ENCODE measurements at places on chromosomes 16 and 17. TPM values are rescaled to one million over a fixed set of nuclear protein-coding genes. Genes with fewer than 3 reads are reported as not detected.

DNA sequence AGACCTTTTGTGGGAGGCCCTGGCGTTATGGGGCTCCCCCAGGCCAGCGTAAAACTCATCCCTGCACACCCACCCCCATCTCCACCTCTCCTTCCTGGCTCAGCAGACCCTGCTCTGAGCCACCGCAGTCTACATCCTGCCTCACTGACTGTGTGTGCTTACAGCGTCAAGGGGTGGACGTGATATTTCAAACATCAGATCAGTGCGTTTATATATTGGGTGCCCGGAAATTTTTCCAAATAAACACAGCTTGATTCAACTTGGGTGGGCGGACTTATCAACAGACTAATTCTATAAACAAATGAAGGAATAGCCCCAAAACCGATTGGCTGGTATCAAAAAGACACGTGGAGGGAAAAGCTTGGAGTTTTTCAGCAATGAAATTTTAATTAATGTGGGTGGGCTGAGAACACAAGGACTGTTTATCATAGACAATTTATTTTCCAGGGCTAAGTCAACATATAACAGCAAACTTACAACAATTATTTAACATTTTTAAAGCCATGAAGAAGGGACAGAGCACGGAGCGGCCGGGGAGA is at the start of gene FOXL1:
FOXL1 (plus strand) TSS at position 489 of the 539 bp plus-strand sequence. CDS start 175 bp downstream, outside the sequence.
- no peak for DNase-seq

SLFN14 gene
- 0.08 TPM for polyA plus RNA-seq

DNA sequence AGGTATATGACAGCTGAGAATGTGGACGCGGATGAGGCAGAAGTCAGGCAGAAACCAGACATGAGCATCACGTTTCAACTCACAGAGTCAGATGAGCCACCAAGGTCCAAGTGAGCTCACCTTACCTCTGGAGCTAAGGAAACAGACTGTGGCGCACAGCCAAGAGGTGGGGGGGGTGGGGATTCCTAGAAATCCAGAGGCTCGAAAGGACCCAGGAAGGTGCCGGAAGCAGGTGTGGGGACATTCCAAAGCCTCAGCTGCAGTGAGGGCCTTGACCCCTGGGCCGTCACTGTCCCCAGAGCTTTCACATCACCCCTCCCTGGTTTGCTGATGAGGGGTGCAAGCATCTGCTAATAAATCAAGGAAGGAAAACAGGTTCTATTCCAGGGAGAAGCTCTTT is 29.3 kb upstream of the RCVRN start:
- DNase-seq: no peak

GRCh38 chr17:79960788-79961522 is 74.7 kb downstream of the TBC1D16 start:
- DNase-seq: no peak

GRCh38 chr17:68054296-68054900 is 18.9 kb downstream of the KPNA2 start:
- no peak for DNase-seq

CA5A gene
- polyA plus RNA-seq: 0.25 TPM

DNA sequence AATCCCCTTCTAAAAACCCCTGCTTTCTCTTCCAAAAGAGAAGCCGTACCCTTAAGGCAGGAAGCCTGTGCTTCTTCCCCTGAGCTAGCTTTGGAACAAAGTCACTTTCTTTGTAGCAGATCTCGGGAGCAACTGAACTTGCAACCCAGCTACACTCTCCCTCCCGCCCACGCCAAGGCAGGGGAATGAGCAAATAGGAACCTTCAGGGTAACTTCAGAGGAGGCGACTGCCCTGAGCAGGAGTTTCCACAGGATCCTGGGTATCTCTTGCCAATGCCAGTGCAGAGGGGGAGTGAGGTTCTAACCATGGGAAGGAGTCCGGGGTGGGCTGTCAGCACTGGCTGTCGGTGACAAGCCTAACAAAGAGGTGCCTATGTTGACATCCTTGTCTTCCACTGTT is 5.9 kb upstream of the PIRT start:
- no peak for DNase-seq

CCL4L2 gene
- polyA plus RNA-seq: 3.3 TPM

DNA sequence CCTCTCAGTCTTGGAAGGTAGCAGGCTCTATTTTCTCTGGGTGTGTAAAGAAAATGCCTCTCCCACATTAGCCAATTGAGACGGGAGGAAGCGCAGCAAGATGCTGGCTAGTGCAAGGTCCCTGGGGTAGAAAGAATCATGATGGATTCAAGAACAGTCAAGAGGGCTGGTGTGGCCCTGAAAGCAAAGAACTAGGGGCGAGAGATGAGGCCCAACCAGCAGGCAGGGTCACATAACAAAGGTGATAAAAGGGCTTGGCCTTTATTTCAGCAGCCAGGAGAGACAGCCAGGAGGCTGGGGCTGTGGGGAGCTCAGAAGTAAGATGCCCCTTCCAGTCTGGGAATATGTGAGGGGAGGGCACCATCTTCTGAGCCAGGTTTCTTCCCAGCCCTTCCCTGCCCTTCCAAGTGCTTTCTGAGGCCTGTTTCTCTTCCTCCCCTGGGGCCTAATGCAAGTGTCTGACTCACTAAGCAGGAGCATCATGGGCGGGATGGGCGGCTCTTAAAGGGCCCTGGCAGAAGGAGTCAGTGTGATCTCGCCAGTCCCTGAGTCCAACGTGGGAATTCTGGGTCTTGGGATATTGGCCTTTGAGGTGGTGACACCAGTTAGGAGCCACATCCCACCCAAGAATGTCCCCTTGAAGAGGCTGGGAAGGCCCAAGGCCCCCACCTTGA is 3.9 kb upstream of the NLRC5 start:
- DNase-seq: no peak

DNA sequence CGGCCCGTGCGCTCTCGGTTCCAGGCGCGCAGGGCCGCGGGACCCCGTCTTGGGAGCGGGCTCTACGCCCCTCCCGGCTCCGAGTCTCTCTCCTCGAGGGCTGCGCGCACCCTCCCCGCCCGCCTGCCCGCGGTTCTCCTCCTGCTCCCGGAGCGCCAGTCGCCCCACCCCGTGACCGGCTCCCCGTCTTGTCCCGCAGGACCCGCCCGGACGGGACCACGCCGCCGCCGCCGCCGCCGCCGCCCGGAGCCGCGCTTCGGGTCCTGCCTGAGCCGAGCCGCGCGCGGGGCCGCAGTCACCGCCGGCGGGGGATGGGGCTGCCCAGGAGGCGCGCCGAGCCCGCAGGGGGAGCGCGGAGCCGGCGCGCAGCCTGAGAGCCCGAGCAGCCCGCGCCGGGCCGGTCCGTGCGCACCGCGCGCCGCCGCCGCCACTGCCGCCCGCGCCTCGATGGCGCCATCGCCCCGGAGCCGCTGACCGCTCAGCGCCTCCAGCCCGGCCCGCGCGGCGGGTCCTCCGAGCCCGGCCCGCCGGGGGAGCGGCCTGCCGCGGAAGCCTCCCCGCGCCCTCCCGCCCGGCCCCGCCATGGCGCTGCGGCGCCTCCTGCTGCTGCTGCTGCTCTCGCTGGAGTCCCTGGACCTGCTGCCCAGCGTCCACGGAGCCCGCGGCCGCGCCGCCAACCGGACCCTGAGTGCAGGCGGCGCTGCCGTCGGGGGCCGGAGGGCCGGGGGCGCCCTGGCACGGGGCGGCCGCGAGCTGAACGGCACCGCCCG is at the start of gene SHISA6:
SHISA6 (plus strand) TSS at position 373 of the 770 bp plus-strand sequence.
- no peak for DNase-seq

GRCh38 chr17:79057737-79058385 is 16.8 kb upstream of the ENGASE start:
- DNase-seq: no peak

DNA sequence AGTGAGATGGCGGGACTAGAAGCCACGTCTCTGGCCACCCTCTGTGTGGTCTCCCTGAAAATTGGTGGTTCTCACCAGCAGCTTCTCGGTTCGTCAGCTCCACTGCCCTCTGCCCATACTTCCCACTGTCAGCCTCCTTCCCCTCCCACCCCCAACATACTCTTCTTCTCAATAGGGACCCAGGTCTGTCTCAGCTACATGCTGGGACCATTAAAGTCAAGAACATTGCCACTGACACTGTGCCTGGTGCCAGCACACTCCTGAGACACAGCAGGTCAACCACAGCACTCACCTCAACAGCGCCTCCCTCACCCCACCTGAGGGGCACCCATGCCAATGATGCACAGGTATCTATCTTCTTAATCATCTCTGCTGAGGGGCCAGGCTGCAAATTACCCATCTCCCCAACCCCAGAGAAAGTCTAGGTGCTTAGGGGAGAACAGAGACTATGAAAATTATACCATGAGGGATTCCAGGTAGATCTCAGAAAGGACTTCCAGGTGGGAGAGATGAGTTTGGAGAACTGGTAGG is 1.3 kb downstream of the PLXDC1 start:
- no peak for DNase-seq

FBXL16 gene
- polyA plus RNA-seq: 1.5 TPM

DNA sequence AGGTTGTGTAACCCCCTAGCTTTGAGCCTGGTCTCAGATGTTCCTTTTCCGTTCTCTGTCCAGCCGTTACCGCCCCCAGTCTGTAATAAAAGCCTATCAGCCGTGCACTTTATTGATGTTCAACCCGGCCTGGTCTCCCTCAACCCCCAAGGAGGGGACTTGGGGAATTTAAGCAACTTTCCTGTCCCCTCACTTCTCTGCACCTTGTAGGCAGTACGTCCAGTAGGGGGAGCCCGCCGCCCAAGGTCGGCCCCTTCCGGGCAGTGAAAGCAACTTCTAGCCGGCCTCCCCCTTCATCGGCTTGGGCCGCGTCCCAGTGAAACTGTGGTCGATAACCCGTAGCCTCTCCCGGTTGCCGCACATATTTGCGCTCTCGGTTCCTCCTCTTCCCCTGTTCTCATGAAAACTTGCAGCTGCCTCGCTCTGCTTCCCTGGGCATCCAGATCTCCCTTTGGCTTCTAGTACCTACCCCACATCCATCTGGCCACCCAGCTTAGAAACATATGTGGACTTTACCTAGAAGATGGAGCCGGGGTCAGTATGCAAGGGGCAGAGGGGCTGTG is 7.9 kb downstream of the PNPO start:
- peak; percentile 80 for DNase-seq

KRTAP9-2 gene
- polyA plus RNA-seq: not detected

- DNase-seq: no peak
Observed at GRCh38 chr16:19645557-19645981, 72.5 kb downstream of the KNOP1 start.

- DNase-seq: no peak
Observed at GRCh38 chr17:59451706-59452105, 113.7 kb upstream of the DHX40 start.

- DNase-seq: no peak
Observed at GRCh38 chr16:85233516-85233915, 121.2 kb upstream of the CIBAR2 start.

- no peak for DNase-seq
Observed at GRCh38 chr17:8225813-8226535, 15.6 kb upstream of the AURKB start.

- no peak for DNase-seq
Observed at GRCh38 chr16:77551357-77551756, 116.5 kb upstream of the ADAMTS18 start.

DNA sequence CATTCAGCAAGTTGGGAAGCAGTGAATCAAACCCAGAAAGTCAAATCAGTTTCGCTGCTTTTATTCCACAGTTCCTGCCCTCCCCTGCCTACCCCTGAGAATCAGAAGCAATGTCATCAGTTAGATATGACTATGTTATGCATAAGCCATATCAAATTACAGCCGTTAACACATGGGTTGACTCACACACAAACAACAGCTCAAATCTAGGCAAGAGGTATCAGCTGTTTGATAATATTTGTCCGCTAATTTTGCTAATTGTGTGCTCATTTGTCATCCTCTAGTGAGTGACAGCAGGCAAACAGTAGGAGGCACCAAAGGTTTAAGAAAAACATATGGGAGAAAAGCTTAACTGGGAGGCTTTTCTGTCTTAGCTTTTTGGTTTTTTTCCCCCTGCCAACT is 327.4 kb upstream of the CCL2 start:
- no peak for DNase-seq

DNA sequence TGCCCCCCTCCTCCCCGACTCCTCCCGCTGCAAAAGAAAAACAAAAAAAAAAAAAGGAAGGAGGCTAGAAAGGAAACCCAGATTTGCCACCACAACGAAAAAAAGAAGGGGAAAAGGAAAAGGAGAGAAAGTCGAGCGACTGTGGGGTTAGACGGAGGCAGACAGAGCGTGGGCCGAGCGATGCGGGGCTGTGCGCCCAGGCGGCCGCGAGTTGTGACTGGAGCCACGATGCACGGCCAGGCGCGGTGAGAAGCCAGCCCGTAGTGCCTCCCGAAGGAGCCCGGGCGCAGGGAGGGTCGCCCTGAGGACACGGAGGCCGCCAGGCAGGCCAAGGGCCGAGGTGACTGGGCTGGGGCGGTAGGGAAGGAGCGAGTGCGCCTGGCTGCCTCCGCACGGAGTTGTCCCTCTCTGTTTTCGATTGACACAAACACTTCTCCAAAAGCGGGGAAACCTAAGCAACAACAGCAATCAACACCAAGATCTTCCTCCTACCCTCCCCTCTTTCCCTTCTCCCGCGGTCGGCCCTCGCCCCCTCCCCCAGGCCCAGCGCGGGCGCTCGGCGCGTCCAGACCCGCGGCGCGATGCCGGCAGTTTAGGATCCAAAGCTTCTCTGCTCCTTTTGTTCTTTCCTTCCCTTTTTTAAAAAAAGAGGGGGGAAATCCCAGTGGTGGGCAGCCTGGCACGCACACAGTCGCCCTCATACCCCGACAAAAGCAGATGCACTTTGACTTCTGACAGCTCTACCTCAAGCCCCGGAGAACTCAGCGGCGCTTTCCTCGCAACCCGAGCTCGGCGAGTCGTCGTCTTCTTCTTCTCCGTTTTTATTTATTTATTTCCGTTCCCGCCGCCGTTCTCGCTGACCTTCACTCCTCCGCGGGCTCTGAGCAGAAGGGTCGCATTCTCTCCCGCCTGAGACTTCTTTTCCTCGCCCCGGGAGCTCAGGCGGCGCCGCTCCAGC is at the start of gene LHX1:
LHX1 (plus strand) TSS at position 475 of the 958 bp plus-strand sequence. CDS start 723 bp downstream, outside the sequence.
- no peak for DNase-seq

ITGAL gene
- polyA plus RNA-seq: 3.5 TPM

- peak; percentile 50 for DNase-seq
Observed at GRCh38 chr16:49528060-49528865, 154.7 kb downstream of the C16orf78 start.

DNA sequence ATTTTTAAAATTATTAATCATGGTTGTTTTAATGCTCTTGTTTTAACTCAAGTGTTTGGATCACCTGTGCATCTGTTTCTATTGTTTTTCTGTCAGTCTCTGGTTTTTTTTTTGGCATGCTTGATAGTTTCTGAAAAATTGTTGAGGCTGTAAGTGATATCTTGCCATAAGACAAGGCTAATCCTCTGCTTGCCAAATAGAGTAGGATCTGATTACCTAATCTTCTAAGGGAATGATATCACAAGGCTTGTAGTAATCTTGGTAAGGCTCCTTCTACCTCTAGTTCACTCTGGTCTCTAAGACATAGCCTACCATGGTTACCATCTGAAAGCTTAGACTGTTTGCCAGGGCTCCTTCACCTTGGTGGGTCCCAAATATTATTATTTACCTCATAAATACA is 81.0 kb downstream of the ATF7IP2 start:
- no peak for DNase-seq

TUBG2 gene
- polyA plus RNA-seq: 42.2 TPM

- no peak for DNase-seq
Observed at GRCh38 chr17:64622931-64623654, 39.0 kb downstream of the SMURF2 start.

STX4 gene
- polyA plus RNA-seq: 39.5 TPM

RBFOX1 gene
- 4.6 TPM for polyA plus RNA-seq

SPNS2 gene
- 45.8 TPM for polyA plus RNA-seq

ANKFY1 gene
- 55.4 TPM for polyA plus RNA-seq

TMEM100 gene
- polyA plus RNA-seq: 67.0 TPM
